ENCODE measurements at places on chromosomes 7 and 10.

GRCh38 chr7:15313361-15313760, 248.5 kb downstream of the AGMO start:
- DNase-seq: no peak

- no peak for DNase-seq
These were observed 822 bp downstream of the SAMD9L start for GRCh38 chr7:93147363-93147762.

DNA sequence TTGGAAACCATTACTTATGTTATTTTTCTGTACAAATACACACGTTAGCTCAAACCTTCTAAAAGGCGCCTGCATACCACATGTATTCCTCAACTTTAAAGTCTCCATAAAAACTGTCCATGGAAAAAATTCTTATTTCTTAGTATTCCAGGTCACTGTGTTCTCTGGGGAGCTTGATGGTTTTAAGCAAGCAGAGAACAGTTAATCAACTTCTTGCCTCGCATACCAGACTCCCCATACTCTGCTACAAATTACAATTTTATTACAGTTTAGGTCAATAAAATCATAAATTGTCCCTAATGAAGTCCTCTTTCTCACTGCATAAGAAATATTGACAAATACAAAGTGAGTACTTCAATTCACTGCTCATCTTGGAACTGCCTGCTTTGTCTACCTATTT, 77.0 kb upstream of the GPR22 start:
- DNase-seq: no peak

- no peak for DNase-seq
These were observed 842 bp downstream of the ZNF22 start for GRCh38 chr10:45001381-45002148.
